ENCODE measurements at places on chromosomes 5 and 9. TPM values are rescaled to one million over a fixed set of nuclear protein-coding genes. Genes with fewer than 3 reads are reported as not detected.

GRCh38 chr9:136047076-136047774 lies 47.9 kb downstream of the NACC2 start:
- H3K27ac ChIP-seq: no peak overlapping the region
- no peak for DNase-seq
- H3K4me1 ChIP-seq: peaks cover 15% of the 10 kb centered on the region
- H3K27me3 ChIP-seq: no peaks in the 10 kb centered on the region
- H3K4me3 ChIP-seq: no peak overlapping the region
- H3K36me3 ChIP-seq: peaks cover 19% of the 10 kb centered on the region

The MYOZ3 gene
- 1.2 TPM for total RNA-seq

The MAMDC4 gene
- total RNA-seq: 7.7 TPM

The ADGRD2 gene
- not detected for total RNA-seq

GRCh38 chr5:37735649-37736347 lies 104.0 kb downstream of the GDNF start:
- H3K27me3 ChIP-seq: no peaks in the 10 kb centered on the region
- H3K27ac ChIP-seq: no peak overlapping the region
- H3K36me3 ChIP-seq: no peaks in the 10 kb centered on the region

DNA sequence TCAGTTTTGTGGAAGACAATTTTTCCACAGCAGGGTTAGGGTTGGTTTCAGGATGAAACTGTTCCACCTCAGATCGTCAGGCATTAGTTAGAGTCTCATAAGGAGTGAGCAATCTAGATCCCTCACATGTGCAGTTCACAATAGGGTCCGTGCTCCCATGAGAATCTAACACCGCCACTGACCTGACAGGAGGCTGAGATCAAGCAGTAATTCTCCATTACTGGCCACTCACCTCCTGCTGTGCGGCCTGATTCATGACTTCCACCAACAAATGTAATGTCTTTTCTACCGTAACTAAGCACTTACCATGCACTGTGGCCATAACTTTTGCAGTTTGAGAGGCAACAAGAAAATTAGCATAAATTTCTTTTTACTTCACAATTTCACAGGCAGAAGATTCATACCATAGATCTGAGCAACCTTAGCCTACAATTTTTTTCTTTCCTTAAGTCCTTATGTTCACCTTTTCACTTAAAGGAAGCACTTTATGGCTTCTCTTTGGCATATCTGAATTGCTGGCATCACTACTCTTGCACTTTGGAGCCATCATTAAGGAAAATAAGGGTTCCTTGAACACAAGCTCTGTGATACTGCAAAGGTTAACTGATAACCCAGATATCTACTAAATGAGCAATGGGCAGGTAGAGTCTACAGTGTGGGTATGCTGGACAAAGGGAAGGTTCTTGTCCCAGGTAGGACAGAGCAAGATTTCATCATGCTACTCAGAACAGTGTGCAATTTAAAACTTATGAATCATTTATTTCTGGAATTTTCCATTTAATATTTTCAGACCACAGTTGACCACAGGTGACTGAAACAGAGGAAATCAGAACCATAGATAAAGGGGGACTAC lies 83.0 kb upstream of the IFNK start:
- no peak overlapping the region for H3K27ac ChIP-seq
- no peaks in the 10 kb centered on the region for H3K27me3 ChIP-seq
- no peak overlapping the region for H3K4me3 ChIP-seq
- H3K4me1 ChIP-seq: no peaks in the 10 kb centered on the region
- no peak for DNase-seq

The GARIN3 gene
- total RNA-seq: not detected

DNA sequence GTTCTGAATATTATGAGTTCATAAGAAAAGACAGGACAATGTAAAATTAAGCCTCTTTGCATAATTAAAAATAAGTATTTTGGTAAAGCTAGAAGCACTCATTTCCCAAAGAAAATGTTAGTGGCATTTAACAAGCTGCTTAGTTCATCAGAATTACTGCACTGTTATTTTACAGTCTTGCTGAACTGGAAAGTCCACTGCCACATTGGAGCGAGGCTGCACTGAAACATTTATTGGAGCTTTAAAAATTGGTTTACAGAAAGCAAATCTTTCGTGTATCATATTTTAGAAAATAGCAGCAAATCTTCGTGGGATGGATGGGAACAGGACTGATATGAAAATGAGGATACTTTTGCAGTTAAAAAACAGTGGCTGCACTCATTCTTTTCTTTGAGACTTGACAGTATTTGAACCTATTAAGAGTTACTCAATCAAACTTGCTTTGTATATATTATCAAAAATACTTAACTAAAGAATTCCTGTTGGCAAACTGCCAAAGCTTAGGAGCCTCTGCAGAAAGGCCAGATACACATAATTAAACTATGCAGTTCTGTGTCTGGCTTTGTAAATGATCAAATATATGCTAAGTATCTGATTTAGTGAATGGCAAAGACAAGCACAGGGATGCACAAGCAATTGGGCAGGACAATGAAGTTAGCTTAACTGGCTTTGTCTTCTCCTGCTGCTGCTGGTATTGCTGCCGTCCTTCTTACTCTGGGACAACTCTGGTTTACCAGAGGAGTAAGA lies 16.5 kb upstream of the FBXL7 start:
- H3K36me3 ChIP-seq: no peaks in the 10 kb centered on the region
- DNase-seq: peak; percentile 9
- no peak overlapping the region for H3K27ac ChIP-seq
- H3K27me3 ChIP-seq: peaks cover 40% of the 10 kb centered on the region
- H3K4me3 ChIP-seq: no peak overlapping the region

GRCh38 chr9:445033-445432 lies 230.4 kb downstream of the DOCK8 start:
- no peaks in the 10 kb centered on the region for H3K36me3 ChIP-seq
- H3K27me3 ChIP-seq: no peaks in the 10 kb centered on the region
- no peak overlapping the region for H3K27ac ChIP-seq
- DNase-seq: no peak
- no peaks in the 10 kb centered on the region for H3K4me1 ChIP-seq

DNA sequence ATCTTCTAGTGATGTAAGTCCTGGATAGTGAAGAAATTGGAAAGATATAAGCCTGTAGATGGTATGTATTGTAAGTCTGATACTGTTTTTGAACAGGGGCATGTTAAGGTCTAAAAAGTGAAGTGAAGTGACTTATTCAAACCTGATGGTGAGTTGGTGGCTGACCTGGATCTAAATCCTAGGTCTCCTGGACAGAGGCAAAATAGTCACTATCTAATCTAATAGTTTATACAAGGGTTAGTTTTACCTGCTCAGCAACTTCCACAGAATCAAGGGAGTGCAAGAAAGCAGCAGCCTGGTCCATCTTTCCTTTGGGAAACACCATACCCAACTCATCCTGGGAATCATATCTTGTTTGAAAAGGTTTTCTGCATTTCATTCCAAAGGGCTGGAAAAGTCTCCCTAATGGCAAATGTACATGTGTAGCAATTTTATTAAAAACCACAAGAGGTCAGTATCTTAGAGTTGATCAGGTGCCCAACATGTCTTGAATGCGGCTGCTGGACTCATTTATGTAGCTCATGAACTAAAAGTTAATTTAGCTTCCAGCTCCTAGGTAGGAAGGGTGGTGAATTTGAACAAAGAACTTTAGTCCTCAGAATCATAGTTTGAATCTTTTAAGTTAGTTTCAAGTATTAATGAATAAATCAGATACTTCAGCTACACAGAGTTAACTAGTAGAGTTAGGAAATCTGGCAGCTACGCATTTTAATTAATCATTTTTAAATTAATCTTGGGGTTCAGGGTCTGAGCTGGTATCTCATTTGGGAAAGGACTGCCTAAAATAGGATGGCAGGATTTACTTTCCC lies 26.0 kb downstream of the SKP2 start:
- no peak overlapping the region for H3K27ac ChIP-seq
- no peak overlapping the region for H3K4me3 ChIP-seq
- peaks cover 10% of the 10 kb centered on the region for H3K36me3 ChIP-seq
- no peaks in the 10 kb centered on the region for H3K27me3 ChIP-seq
- peak; percentile 54 for DNase-seq
- H3K4me1 ChIP-seq: no peaks in the 10 kb centered on the region

GRCh38 chr9:34383904-34384303 lies 7.2 kb upstream of the MYORG start:
- H3K27me3 ChIP-seq: no peaks in the 10 kb centered on the region
- no peak overlapping the region for H3K4me3 ChIP-seq
- no peak overlapping the region for H3K27ac ChIP-seq
- no peak for DNase-seq

- no peak overlapping the region for H3K27ac ChIP-seq
- no peak overlapping the region for H3K4me3 ChIP-seq
- peaks cover 6% of the 10 kb centered on the region for H3K4me1 ChIP-seq
- H3K27me3 ChIP-seq: no peaks in the 10 kb centered on the region
These were observed 35.5 kb downstream of the TTC1 start for GRCh38 chr5:160044391-160044804.

The PLPP7 gene
- total RNA-seq: 0.83 TPM

- no peaks in the 10 kb centered on the region for H3K4me1 ChIP-seq
- no peak for DNase-seq
- no peaks in the 10 kb centered on the region for H3K27me3 ChIP-seq
- H3K36me3 ChIP-seq: no peaks in the 10 kb centered on the region
These were observed 52.2 kb upstream of the TUT7 start for GRCh38 chr9:86406366-86406765.

The NSG2 gene
- not detected for total RNA-seq

DNA sequence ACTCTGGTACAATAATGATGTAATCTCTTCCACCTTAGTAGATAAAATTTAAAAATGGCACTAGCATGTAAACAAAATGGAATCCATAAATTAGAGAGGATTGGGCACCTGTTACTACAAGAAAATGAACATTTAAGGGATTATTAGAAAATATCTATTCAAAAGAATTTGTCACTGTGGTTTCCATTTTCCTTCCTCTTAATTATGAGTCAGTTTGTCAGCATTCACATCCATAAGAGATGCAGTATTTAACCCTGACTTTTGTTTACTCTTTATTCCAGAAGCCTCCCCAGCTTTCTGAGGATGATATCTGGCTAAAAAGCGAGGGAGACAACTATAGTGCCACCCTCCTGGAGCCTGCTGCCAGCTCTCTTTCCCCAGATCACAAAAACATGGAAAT lies 72.1 kb downstream of the C9orf152 start:
- no peak for DNase-seq
- H3K4me3 ChIP-seq: no peak overlapping the region
- H3K36me3 ChIP-seq: peaks cover 21% of the 10 kb centered on the region
- no peaks in the 10 kb centered on the region for H3K27me3 ChIP-seq
- H3K27ac ChIP-seq: peak overlapping the region; percentile 35

GRCh38 chr9:15824310-15824709 lies 271.5 kb downstream of the CCDC171 start:
- H3K4me3 ChIP-seq: no peak overlapping the region
- H3K27ac ChIP-seq: no peak overlapping the region
- H3K4me1 ChIP-seq: no peaks in the 10 kb centered on the region
- DNase-seq: peak; percentile 23

DNA sequence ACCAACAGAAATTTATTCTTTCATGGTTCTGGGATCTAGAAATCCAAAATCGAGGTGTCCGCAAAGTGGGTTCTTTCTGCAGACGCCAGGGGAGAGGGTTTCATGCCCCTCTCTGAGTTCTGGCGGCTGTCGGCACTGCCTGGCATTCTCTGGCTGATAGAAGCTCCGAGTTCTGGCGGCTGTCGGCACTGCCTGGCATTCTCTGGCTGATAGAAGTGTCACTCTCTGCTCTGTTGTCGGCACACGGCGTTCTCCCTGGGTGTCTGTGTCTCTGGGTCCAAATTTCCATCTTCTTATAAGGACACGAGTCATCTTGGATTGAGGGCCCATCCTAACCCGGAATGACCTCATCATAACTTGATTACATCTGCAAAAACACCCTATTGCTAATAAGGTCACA lies 7.6 kb downstream of the GFI1B start:
- no peaks in the 10 kb centered on the region for H3K27me3 ChIP-seq
- H3K36me3 ChIP-seq: no peaks in the 10 kb centered on the region
- DNase-seq: no peak
- H3K4me3 ChIP-seq: no peak overlapping the region
- no peak overlapping the region for H3K27ac ChIP-seq
